ENCODE measurements at places on chromosomes 4 and X.
A peak's percentile ranks its signal among the peaks of the same experiment; 100 is the strongest.

GRCh38 chr4:139581096-139581495 lies 25.1 kb upstream of the SETD7 start:
- no peak for DNase-seq

DNA sequence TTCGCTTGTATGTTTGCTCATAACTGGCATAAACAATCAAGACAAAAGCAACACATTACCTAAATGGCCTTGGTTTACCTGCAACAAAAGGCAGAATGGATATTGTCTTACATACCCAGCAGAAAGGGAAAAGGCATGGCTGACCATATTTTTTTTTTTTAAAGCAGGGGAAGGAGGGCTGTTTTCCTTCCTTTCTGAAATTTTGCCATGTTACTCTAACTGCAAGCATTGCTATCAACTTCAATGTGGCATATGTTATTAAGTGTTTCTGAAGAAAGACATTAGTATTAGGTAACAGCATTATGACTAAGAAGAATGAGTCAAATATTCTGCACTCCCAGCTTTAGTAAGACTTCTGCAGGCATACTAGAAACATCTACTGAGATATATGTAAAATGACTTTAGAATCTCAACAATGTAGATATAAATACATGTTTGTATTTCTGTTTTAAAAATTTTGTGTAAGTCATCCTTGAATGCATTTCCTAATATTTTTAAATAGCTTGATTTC lies 512.6 kb upstream of the FAM241A start:
- no peak for DNase-seq

GRCh38 chr4:145795521-145795920 lies 115.6 kb downstream of the C4orf51 start:
- no peak for DNase-seq

- no peak for DNase-seq
Observed at GRCh38 chr4:76270244-76271175, 19.0 kb downstream of the FAM47E start.

- peak; percentile 42 for DNase-seq
Observed at GRCh38 chrX:134236626-134237614, at the start of gene CCDC160. TSS of gene CCDC160 (plus strand) at chrX:134237182. CDS start at chrX:134244801, 7,619 bp downstream.

GRCh38 chr4:84681486-84682274 lies 98.8 kb downstream of the CDS1 start:
- peak; percentile 22 for DNase-seq

GRCh38 chr4:170400361-170400760 lies 310.6 kb upstream of the AADAT start:
- DNase-seq: no peak

DNA sequence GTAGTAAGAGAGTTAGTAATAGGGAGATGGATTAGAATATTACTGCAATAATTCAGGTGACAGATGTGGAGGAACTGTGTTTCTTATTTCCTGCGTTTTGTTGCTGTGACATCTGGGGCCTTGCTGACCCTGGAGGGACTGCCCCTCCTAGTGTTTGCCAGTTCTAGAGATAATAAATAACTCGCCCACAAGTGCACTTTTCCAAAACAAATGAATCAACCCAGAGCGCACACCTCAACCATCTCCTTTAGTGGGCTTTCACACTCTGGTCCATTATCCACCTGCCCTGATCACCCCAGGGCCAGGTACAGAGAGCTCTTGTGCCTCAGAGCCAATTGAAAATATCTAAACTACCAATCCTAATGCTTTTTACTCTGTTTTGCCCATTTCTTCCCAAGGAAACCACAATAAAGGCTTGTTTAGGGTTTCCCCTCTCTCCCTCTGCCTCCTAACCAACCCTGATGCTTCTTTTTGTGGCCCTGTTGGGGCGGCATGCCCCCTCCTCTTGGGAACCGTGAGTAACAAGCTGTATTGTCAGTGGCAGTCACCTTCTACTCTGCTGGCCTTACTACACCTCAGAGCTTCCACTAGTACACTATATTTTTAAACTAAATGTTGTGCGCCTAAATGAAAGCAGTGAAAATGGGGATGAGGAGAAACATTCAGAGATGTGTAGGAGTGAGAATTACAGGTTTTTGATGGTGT lies 270.5 kb downstream of the TENM3 start:
- DNase-seq: no peak

- DNase-seq: no peak
Observed at GRCh38 chr4:83262682-83263081, 21.9 kb downstream of the COQ2 start.

- no peak for DNase-seq
Observed at GRCh38 chr4:85807247-85807950, 332.4 kb downstream of the ARHGAP24 start.

GRCh38 chr4:13921805-13922204 lies 294.3 kb upstream of the BOD1L1 start:
- no peak for DNase-seq

Data from renal pelvis (tissue), 12 donors.